ENCODE measurements at places on chromosomes 7 and 10. TPM values are rescaled to one million over a fixed set of nuclear protein-coding genes. Genes with fewer than 3 reads are reported as not detected.

- no peaks in the 10 kb centered on the region for H3K4me1 ChIP-seq
- DNase-seq = no peak
- H3K36me3 ChIP-seq = no peaks in the 10 kb centered on the region
- no peak overlapping the region for H3K27ac ChIP-seq
- no peaks in the 10 kb centered on the region for H3K27me3 ChIP-seq
- H3K4me3 ChIP-seq = no peak overlapping the region
These were observed 25.7 kb downstream of the SNX8 start for GRCh38 chr7:2288503-2288902.

- H3K4me3 ChIP-seq = no peak overlapping the region
- H3K27ac ChIP-seq = no peak overlapping the region
- DNase-seq = no peak
- no peaks in the 10 kb centered on the region for H3K4me1 ChIP-seq
These were observed 100.6 kb downstream of the ICA1 start for GRCh38 chr7:8161364-8161828.

TRIM50 gene
- not detected for total RNA-seq

MYL10 gene
- total RNA-seq = not detected

DNA sequence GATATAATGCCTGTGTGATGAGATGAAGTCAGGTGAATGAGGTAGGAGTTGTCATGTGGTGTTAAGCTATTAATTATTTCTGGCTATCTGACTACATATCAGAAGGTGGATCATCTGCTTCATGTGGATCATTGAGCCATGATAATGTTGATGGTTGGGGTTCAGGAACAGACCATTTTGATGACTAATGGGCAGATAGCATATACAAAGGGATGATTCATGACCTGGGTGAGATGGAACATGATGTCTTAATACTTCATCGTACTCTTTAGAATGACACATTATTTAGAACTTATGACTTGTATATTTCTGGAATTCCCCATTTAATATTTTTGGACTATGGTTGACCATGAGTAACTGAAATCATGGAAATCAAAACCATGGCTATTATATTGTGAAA is 155.1 kb downstream of the OR13A1 start:
- H3K27ac ChIP-seq = no peak overlapping the region
- no peak for DNase-seq
- no peaks in the 10 kb centered on the region for H3K4me1 ChIP-seq
- no peak overlapping the region for H3K4me3 ChIP-seq
- no peaks in the 10 kb centered on the region for H3K27me3 ChIP-seq

KIF20B gene
- total RNA-seq = 39.9 TPM

SPDYE18 gene
- total RNA-seq = 0.53 TPM

DNA sequence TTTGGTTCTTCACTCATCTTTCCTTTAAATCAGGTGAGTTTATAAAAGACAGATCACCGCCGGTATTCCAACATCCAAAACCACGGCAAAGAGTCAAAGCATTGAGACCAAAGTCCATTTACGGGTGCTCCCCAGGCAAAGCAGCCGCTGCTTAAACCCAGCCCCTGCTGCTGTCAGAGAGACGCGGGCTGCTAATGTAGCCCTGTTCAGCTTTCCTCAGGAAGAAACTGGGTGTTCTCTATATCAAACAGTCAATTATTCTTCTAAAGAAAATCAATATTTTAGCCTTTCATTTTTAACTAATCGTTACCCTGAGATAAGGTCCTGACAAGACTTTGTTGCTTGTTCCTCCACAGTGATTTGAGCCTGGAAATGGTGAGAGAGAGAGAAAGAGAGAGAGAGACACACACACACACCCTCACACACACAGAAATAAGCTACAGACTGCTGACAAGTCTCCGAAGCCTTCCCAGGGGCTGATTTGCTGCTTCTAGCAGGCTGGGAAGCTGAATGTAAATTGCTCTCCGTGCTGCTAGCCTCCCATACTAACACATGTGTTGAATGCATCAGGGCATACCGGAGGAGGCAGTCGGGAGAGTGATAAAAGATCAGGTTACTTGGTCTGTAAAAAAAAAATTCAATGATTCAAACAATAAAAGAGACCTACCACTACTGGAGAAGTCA is 183.0 kb upstream of the ANK3 start:
- no peak for DNase-seq
- H3K27me3 ChIP-seq = no peaks in the 10 kb centered on the region
- H3K4me3 ChIP-seq = peak overlapping the region; percentile 27
- H3K4me1 ChIP-seq = peaks cover 8% of the 10 kb centered on the region
- H3K27ac ChIP-seq = no peak overlapping the region

GRCh38 chr7:19107356-19108146 is 9.9 kb downstream of the TWIST1 start:
- no peak overlapping the region for H3K27ac ChIP-seq
- H3K4me1 ChIP-seq = no peaks in the 10 kb centered on the region
- peaks cover 9% of the 10 kb centered on the region for H3K27me3 ChIP-seq
- H3K36me3 ChIP-seq = no peaks in the 10 kb centered on the region

- H3K4me3 ChIP-seq = no peak overlapping the region
- no peaks in the 10 kb centered on the region for H3K36me3 ChIP-seq
- no peak overlapping the region for H3K27ac ChIP-seq
- H3K27me3 ChIP-seq = no peaks in the 10 kb centered on the region
- DNase-seq = no peak
- H3K4me1 ChIP-seq = no peaks in the 10 kb centered on the region
These were observed 283.1 kb downstream of the POM121L12 start for GRCh38 chr7:53318566-53318965.

- no peaks in the 10 kb centered on the region for H3K27me3 ChIP-seq
- H3K4me3 ChIP-seq = no peak overlapping the region
- H3K36me3 ChIP-seq = no peaks in the 10 kb centered on the region
- H3K27ac ChIP-seq = no peak overlapping the region
These were observed 42.3 kb upstream of the PRKG1 start for GRCh38 chr10:51031950-51032349.

DNA sequence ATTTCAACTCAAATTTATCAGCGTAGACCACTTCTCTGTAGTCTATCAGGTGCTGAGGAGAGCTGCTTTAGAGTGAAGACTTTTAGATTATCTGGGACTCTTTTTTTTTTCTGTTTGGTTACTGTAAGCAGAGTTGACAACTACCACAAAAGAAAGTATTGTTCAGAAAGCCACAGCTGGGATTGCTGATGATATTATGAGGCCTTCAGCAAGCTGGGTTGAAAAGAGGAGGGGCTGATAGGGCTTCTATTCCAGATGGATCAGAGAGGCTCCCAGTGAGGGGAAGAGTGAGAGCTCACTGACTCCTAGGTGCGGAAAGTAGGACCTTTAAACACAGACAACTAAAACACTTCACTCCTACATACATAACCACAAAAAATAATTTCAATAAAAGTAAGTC is 188.5 kb upstream of the FERD3L start:
- H3K4me3 ChIP-seq = no peak overlapping the region
- no peak overlapping the region for H3K27ac ChIP-seq
- H3K36me3 ChIP-seq = no peaks in the 10 kb centered on the region
- H3K27me3 ChIP-seq = no peaks in the 10 kb centered on the region

GRCh38 chr10:1315178-1315577 is 259.0 kb downstream of the WDR37 start:
- no peaks in the 10 kb centered on the region for H3K27me3 ChIP-seq
- H3K4me3 ChIP-seq = no peak overlapping the region
- no peak overlapping the region for H3K27ac ChIP-seq
- no peaks in the 10 kb centered on the region for H3K36me3 ChIP-seq
- no peak for DNase-seq
- H3K4me1 ChIP-seq = no peaks in the 10 kb centered on the region

DNA sequence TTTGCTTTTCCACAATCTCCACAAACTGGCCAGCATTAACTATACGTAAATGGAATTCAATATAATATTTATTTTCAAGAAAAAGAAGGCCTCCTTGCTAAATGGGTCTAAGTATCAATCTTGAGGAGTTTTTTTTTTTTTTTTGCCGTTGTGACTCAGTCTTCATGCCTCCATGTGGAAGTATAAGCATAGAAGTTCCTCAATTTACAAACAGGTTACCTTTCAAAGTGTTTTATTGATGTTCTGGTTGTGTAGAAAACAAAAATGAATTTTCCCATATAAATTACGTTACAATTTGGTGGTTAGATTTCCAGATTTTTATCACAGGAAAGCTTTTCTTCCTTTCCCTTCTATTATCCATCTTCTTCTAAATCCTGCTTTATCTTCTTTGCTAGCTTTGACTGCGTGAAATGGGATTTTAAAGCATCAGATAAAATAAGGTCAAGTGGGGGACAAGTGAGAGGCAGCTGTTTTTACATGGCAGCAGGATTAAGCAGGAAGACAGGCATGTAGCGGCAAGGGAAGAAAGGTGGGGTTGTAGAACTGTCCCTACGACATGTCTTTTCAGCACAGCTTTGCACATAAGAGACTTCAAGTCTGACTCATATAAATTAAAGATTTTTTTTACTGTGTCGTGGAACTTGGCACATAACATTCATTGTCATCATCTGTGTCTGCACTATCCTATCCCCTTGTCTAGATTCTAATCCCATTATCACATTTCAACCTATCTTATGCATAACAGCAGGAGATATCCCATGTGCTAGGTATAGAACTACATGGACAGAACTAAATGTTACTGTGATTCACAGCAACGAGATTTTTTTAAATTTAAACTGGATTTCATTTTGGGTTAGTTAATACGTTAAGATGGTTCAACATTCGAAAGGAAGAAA is 135.3 kb upstream of the FAM3C start:
- H3K4me1 ChIP-seq = no peaks in the 10 kb centered on the region
- H3K4me3 ChIP-seq = no peak overlapping the region
- no peak for DNase-seq
- no peaks in the 10 kb centered on the region for H3K27me3 ChIP-seq
- no peak overlapping the region for H3K27ac ChIP-seq
- H3K36me3 ChIP-seq = no peaks in the 10 kb centered on the region

GRCh38 chr7:151113344-151114150 is 27.3 kb downstream of the AGAP3 start:
- H3K27me3 ChIP-seq = no peaks in the 10 kb centered on the region
- no peak overlapping the region for H3K27ac ChIP-seq
- peaks cover 12% of the 10 kb centered on the region for H3K4me1 ChIP-seq

DNA sequence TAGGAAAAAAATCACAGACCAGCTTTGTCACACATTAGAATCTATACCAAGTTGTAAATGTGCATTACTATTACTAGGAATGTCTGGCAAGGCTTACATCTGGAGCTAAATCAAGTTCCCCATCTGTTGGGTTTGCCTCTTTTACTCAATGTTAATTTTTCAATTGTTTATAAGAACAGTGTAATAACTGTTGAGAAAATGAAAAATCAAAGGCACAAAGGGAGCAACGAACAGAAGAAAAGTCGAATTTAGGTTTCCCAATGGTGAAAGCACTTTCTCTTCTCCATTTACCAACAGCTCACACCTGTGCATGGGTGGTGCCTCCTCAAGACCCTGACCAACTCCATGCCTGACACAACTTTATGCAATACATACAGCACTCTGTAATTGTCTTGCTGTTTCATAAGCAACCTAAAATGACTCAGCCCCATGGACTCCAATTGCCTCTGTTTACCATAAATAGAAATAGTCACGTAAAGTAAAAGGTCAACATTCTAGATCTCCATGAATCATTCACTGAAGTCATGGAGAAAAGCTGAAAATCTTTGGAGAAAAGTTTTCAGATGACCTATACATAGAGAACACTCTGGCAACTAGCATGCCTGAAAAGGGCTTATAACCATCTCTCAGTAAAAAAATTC is 95.5 kb upstream of the KCNIP2 start:
- H3K4me3 ChIP-seq = no peak overlapping the region
- no peaks in the 10 kb centered on the region for H3K4me1 ChIP-seq
- no peaks in the 10 kb centered on the region for H3K27me3 ChIP-seq
- no peak for DNase-seq
- H3K27ac ChIP-seq = no peak overlapping the region

MCM10 gene
- 71.3 TPM for total RNA-seq

DNA sequence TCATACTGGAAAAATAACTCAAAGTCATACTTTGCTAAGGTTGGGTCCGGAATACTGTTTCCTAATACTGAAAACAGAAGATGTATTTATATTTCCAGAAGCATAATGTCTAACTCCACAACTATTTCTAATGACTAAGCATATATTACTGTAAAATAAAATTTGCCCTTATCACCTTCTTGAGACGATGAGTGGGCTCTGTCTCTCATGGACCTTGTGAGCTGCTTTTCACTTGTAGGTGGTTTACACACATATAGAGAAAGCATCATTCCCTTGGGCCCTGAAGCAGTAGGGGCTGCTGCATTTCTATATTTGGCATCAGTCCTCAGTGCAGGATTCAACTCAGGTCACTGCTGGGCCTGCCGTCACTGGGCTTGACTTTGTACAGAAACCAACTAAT is 10.7 kb upstream of the FAM13C start:
- no peaks in the 10 kb centered on the region for H3K36me3 ChIP-seq
- no peaks in the 10 kb centered on the region for H3K4me1 ChIP-seq
- H3K27ac ChIP-seq = no peak overlapping the region
- DNase-seq = no peak
- H3K27me3 ChIP-seq = no peaks in the 10 kb centered on the region

DNA sequence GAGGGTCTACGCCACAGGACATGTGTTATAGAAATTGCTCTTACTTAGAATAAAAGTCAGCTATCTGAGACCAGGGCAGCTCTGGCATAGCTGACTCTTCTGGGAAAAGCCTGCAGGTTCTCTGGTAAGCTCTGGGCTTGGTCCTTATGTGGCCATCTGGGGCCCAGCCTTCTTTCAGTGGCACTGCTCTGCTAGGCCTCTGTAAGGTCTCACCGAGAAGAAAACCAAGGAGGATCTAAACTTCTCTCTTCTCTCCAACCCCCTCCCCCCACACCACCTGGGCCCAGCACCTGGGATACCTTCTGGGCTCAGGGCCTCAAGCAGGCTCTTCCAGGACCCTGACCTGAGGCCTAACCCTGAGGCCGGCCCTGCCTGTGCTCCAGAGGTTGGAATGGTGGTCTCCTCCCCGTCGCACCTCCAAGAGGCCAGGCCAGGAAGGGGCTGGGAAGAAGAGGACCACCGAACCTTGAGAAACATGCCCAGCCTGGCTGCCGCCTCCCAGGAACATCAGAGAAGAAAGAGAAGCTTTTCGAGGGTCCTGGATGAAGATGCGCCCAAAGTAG is 323.6 kb downstream of the GFRA1 start:
- no peak for DNase-seq
- H3K4me1 ChIP-seq = no peaks in the 10 kb centered on the region
- H3K36me3 ChIP-seq = no peaks in the 10 kb centered on the region
- no peaks in the 10 kb centered on the region for H3K27me3 ChIP-seq
- no peak overlapping the region for H3K4me3 ChIP-seq

- H3K36me3 ChIP-seq = no peaks in the 10 kb centered on the region
- DNase-seq = no peak
- H3K4me3 ChIP-seq = no peak overlapping the region
- H3K4me1 ChIP-seq = peaks cover 95% of the 10 kb centered on the region
These were observed 95.3 kb downstream of the PIP4K2A start for GRCh38 chr10:22619101-22619500.

- H3K4me3 ChIP-seq = no peak overlapping the region
- no peak overlapping the region for H3K27ac ChIP-seq
- H3K4me1 ChIP-seq = no peaks in the 10 kb centered on the region
- no peaks in the 10 kb centered on the region for H3K27me3 ChIP-seq
- no peaks in the 10 kb centered on the region for H3K36me3 ChIP-seq
- no peak for DNase-seq
These were observed 31.3 kb upstream of the NME8 start for GRCh38 chr7:37816922-37817590.

SPDYE9 gene
- not detected for total RNA-seq

GRCh38 chr7:21902240-21902639 is 43.5 kb downstream of the CDCA7L start:
- H3K4me3 ChIP-seq = no peak overlapping the region
- peaks cover 4% of the 10 kb centered on the region for H3K36me3 ChIP-seq
- H3K27ac ChIP-seq = no peak overlapping the region
- H3K4me1 ChIP-seq = peaks cover 19% of the 10 kb centered on the region
- H3K27me3 ChIP-seq = no peaks in the 10 kb centered on the region

All from CD8-positive, alpha-beta memory T cell (primary cell).